Activated naive CD4-positive, alpha-beta T cell (primary cell): ENCODE measurements at places on chromosomes 11 and 22.

GRCh38 chr11:46489656-46490560, 98.3 kb upstream of the CHRM4 start:
- DNase-seq, result no peak

- no peak for DNase-seq
These were observed 47.4 kb downstream of the IGLL1 start for GRCh38 chr22:23532731-23533130.

DNA sequence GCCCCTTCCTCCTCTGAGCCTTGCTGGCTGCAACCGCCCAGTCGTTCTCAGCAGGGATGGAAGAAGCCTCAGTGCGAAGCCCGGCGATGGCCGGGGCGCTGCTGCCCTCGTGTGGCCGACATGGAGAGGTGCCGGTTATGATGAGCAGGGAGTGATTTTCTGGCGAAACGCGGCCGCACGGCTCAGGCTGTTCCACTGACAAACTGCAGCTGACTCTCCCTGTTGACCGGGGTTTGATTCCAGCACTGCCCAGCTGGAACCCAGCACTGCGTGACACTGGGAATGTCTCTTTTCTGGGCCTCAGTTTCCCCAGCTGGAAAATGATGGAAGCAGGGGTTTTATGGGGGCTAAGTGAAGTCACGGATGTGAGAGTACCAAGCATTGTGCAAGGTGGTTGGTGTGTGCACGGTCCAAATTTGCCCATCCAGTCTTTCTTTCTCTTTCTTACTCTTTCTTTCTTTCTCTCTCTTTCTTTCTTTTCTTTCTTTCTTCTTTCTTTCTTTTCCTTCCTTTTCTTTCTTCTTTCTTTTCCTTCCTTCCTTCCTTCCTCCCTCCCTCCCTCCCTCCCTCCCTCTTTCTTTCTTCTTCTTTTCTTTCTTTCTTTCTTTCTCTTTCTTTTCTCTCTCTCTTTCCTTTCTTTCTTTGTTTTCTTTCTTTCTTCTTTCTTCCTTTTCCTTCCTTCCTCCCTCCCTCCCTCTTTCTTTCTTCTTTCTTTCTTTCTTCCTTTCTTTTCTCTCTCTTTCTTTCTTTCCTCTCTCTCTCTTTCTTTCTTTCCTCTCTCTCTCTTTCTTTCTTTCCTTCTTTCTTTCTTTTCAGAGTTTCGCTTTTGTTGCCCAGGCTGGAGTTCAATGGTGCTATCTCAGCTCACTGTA, 25.8 kb upstream of the MPPED1 start:
- peak; percentile 29 for DNase-seq

DNA sequence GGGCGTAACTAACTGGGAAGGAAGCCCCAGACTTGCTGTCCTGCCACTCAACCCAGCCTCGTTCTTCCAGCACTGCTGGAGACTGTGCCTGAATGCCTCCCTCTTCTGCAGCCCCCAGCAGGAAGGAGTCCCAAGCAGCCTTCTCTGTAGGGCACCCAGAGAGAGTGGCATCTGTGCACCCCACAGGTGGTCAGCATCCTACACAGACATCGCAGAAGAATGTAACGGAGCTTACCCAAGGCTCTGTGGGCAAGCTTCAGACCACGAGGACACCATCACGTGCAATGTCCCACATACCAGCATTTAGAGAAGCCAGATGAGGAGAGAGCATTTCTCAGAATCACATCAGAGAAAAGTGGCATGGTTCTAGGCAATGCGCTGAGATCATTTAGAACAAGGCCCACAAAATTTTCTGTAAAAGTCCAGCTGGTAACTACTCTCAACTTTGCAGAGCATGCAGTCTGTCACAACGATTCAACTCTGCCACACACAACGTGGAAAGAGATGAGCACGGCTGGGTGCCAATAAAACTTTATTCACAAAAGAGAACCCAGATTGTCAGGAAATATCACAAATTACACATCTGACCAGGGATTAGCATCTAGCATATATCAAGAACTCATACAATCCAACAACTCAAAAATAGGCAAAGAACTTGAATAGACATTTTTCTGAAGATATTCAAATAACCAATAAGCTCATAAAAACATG, 33.4 kb downstream of the SHANK2 start:
- DNase-seq, result no peak

- DNase-seq, result no peak
These were observed 20.7 kb upstream of the CHORDC1 start for GRCh38 chr11:90243534-90243933.
